Activated gamma-delta T cell treated with Interleukin-2 at 50 U/mL for 16 hours (primary cell): ENCODE measurements at places on chromosomes 7 and 10.

- DNase-seq = no peak
Measured at GRCh38 chr7:3378390-3379150, 77.5 kb downstream of the SDK1 start.

DNA sequence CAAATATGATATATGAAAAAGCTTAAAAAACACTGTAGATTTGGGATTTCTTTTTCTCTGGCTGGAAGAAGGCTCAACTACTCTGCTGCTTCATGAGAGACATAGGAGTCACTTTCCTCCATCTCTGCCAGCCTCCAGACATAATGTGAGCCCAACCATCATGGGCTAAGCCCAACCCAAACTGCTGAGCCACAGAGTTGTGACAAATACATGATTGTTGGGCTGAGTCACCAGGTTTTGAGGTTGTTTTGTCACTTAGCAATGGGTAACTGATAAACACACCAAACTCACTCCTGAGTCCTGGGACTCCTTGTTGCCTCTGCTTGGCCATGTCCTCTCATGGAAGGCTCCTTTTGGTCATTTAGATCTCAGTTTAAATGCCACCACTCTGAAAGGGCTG lies 381.8 kb upstream of the FZD8 start:
- DNase-seq = no peak

- DNase-seq = no peak
Measured at GRCh38 chr7:106618480-106618879, 42.5 kb downstream of the CCDC71L start.

DNA sequence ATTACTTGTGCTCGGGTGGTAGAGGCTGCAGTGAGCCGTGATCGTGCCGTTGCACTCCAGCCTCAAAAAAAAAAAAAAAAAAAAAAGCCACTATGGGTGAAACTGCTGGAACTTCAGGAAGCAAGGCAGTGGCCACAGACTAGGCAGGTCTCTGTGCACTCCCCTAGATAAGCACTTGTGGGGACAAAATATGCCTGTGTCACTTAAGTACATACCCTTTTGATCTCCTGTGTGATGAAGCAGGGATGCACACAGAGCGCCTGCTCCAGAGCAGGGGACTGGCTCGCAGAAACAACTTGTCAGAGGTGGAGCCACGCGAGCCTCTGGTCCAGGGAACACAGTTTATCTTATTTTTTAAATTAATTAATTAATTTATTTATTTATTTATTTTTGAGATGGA lies 42.9 kb upstream of the PSAP start:
- DNase-seq = no peak

DNA sequence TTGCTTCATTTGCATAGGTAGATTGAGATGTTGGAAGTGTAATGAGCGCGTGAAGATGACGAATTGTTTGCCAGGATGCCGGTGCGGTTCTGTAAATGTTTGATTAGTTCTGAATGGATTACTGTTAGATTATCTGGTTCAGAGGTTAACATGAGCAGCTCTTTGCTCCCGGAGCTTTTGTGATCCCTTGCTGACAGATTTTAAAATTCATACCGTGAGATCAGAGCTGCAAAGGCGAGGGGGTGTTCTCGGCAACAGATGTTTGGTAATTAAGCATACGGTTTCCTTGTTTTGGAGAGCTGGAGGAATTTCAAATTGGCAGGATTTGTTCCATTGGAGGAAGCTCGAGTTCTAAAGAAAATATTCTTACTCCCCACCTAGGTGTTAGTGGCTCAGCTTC lies 237.8 kb upstream of the GPR26 start:
- no peak for DNase-seq

- DNase-seq = no peak
Measured at GRCh38 chr10:61950449-61951143, 49.1 kb downstream of the ARID5B start.

DNA sequence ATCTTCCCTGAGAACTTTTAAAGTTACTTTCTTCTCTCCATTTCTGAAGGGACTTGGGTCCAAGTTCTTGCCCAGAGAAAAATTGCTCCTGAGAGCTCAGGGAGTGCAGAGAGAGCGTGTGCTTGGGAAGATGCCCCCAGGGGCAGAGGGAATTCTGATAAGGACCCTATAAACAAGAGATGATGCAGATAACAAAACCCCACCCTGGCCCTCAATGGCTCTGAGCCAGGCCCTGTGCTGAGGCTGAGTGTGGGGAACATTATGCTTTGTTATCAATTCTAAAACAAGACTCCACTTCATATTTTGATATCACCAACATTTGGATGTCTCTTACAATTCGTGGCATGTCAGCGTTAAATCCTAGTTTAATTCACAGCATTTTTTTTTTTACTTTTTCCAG lies 34.4 kb upstream of the HABP2 start:
- DNase-seq = no peak

DNA sequence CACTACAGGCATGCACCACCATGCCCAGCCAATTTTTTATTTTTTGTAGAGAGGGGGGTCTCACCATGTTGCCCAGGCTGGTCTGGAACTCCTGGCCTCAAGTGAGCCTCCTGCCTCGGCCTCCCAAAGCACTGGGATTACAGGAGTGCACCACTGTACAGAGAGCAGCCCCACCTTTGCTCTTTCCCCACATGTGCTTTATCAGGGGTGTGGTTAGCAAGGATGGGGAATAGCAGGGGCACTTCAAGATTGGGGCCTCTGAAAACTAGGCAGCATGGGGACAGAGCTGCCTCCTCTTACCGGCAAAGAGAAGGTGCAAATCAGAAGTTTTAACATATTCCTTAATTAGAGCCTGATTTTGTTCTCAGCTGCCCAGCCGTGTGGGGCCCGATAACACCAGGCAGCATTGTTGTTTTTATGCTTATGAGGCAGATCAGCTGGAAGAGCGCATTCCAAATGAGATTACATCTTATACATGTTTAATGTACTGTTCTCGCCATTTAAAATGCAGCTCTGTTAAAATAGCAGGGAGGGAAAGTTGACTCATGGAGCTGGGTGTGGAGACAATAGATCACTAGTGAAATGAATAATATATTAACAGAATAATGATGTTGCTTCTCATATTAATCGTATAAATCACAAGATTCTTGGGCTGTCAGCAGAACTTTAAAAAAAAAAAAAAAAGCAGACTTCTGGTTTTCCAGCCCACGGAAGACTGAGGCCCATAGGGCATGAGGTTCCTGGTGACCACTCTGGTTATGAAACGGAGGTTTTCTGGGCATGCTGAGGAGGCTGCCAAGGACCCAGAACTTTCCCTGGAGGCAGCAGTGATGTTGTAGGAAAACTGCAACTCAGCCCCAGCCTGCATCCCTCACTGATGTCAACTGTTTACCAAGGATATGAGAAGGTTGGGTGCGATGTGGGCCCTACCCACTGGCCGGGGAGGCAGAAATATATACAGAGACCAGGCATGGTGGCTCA lies 62.5 kb downstream of the TMEM130 start:
- DNase-seq = no peak
